GM04504 (cell line): ENCODE measurements at places on chromosomes 1 and 21.

DNA sequence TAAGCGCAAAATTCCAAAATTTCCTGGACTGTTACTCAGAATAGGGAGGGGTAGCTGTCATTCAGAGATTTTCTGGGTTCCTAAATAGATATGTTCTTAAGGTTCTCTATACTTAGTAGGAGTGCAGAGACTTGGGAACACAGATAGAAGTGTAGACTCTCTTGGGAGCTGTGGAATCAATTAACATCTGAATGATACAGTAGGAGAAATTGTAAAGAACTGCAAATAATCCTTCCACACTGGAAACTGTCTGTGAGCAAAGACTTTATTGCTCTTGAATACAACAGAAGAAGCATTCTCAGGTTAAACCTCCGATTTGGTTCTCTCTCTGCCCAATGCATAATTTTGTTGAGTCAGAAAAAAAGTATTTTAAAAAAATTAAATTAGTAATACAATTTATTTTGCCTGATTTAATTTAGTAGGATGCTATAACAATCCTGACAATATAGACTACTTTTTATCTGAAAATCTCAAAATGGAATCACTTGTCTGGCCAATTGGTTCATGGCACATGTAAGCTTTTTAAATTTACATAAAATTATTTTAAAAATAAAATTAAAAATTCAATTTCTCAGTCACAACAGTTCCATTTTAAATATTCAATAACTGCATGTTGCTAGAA lies 1754.3 kb downstream of the PLA2G4A start:
- no peak for DNase-seq

DNA sequence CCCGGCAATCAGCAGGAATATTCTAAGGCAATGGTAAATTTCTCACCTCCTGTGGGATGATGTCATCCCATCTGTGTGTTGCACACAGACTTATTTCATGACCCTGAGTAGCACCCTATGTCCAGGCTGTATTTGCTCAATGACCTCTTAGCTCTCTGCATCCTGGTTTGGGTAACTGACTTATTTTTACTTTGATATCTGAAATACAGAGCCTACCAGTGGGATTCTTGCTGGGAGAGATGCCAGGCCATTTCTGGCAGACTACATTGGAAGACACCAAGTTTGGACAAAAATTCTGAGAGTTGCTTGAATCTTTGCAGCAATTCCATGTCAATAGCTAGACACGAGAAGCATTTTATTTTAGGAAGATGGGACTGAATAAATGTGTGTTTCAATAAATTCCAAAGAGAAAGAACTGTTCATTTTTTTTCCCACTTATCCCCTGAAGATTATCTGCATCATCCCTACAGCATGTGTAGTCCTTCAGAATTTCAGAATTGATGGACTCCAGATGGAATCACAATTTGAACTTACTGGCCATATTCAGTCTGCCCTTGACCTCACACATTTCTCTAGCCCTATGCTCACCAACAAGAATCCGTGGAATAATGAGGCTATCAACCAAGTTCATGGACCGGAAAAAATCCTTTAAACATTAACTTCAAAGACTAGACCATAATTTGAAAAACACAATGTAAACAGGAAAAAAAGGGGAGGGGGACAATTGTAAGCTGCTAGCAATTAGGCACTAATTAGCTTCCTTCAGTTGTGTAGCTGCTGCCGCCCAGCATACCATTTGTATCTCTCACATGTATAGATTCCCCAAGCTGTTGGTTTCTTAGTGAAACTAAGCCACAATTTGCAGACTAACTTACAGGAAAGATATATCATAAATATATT lies 226.5 kb downstream of the HMCN1 start:
- DNase-seq, result peak; percentile 79

DNA sequence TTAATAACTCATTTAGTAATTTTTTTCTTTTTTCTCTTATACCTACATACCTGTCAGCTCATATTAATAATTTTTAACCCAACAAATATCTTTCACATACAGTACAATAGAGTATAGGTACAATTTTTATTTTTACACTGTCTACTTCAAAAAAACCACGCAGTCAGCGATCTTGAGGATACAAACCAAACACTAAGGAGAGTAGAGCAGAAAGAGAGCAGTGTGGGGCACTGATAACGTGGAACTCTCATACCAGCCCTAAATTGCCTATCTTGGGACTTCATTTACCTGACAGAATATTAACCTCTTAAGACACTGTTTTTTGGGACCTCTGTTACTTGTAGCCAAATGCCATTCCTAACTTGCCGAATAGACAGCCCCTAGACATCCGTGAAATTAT lies 5.5 kb downstream of the TRMT1L start:
- DNase-seq, result no peak

- no peak for DNase-seq
Observed at GRCh38 chr1:91556556-91556955, 55.9 kb downstream of the CDC7 start.

DNA sequence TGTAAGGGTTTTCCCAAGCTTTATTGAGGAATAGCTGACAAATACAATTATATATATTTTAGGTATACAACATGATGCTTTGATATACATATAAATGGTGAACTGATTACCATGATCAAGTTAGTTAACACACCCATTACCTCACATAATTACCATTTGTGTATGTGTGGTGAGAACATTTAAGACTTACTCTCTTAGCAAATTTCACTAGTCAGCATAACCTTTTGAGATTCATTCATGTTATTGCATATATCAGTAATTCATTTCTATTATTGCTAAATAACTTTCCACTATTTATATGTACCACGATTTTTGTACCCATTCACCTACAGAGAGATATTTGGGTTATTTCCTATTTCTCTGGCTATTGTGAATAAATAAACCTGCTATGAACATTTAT lies 16.2 kb upstream of the TP53BP2 start:
- no peak for DNase-seq

GRCh38 chr1:162404550-162405160 lies 7.3 kb downstream of the SH2D1B start:
- peak; percentile 17 for DNase-seq

DNA sequence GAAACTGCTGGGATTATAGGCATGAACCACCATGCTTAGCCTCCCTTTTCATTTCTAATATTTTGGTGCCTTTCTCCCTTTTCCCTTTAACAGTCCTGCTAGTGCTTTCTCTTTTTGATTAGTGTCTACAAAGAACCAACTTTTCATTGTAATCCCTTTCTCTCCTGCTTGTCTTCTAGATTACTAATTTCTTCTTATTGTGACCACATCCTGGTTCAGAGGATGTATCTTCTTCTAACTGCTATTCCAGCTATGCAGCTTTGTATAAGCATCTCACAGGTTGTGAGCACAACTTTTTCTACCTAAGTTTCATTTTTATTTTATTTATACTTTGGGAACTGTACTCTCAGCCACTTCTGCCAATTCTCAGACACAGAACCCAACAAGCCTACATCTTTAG lies 14.7 kb downstream of the ZNF648 start:
- DNase-seq, result no peak

DNA sequence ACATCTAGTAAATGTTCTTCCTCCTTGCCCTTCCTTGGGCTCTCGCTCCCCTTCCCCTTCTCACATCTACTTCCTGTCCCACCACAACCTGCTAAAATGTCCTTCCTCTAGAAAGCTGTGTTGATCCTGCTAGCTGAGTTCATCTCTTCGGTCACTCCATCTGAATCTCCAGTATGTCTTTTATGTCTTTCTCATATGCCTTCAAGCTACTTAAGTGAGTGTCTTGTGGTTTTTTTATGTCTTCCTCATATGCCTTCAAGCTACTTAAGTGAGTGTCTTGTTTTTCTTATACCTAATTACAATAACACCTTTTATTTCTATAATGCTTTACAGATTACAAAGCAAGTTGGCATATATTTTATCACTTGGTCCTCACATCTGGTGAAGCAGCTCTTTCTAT lies 33.9 kb downstream of the CSF1 start:
- no peak for DNase-seq

DNA sequence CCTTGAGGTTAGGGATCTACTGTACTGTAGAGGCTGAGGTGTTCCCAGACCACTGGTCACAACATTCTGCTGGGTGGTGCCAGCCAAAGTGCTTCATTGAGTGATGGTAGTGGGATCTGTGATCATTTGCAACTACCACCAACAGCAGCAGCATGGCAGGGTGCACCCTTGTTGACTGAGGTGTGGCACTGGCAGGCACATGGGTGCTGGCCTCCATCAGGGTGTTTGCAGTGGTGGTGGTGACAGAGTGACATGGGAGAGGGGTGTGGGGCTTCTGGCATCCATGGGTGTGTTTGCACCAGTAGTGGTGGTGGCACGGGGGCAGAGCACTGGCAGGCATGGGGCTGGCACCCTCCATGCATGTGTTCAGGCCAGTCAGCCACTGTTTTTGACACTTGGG lies 183.7 kb upstream of the LYPLAL1 start:
- DNase-seq, result no peak

GRCh38 chr1:112818990-112819689 lies 104.0 kb upstream of the PPM1J start:
- DNase-seq, result no peak

GRCh38 chr1:204344665-204345355 lies 14.9 kb downstream of the PLEKHA6 start:
- no peak for DNase-seq

DNA sequence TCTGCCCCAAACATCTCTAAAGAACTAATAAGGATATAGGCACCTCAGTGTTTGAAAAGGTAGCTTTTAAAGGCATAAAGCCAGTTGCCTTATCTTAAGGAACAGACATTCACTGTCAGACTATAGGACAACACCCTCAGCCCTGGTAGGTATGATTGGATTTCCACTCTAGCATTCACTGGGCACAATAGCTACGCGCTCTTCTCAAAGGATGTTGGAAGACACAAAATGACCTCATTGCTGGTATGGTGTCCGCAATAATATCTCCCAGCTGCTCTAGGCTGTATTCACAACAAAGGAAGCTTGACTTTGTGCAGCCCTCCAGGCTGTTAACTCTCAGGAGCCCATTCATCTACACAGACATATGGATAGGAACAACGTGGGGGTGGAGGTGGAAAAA lies 119.4 kb upstream of the CXADR start:
- DNase-seq, result no peak

GRCh38 chr1:67590329-67590728 lies 94.7 kb upstream of the GADD45A start:
- DNase-seq, result no peak

- no peak for DNase-seq
Observed at GRCh38 chr1:48229317-48229716, 6.8 kb downstream of the SLC5A9 start.

DNA sequence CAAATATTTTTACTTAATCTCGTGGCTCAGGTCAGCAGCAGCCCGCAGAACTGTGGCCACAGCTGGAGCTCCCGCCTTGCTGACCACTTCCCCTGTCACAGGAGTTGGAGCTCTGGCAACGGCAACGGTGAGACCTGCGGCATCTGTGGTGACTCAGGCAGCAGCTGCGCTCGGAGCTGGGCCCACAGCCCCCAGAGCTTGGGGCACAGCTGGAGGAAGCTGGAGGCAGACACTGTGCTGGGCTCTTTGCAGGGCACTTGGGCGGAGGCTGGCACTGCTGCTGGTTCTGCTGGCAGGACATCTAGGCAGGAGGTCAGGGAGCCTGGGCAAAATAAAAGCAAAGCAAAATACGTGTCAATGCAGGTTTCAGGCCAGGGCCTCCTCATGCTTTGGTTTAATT lies at the start of gene LCE3A:
Gene LCE3A (minus strand): TSS at position 301 of the 400 bp plus-strand sequence. CDS start 0 bp downstream, at position 301.
- DNase-seq, result no peak

GRCh38 chr21:31556662-31557061 lies 102.8 kb upstream of the SOD1 start:
- DNase-seq, result no peak

- DNase-seq, result no peak
Observed at GRCh38 chr1:207962716-207963426, 51.9 kb upstream of the CD34 start.
